ENCODE measurements at places on chromosomes 1 and 21.

DNA sequence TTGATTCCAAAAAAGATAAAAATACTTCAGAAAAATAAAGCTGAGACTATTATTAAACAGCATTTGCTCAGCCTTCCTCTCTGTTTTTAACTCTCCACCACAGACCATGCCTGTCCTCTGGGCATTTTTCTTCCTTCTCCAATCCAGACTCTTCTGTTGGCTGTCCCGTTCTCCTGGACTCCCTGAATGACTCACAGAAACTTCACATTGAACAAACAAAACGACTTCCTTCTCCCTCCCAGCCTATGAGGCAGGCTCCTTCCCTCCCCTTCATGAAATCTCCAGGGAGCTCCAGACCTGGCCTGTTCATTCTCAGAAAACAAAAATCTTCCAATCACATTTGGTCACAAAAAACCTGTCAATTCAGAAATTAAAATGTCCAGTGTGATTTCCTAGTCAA is 421.3 kb downstream of the NPHP4 start:
- DNase-seq = no peak

DNA sequence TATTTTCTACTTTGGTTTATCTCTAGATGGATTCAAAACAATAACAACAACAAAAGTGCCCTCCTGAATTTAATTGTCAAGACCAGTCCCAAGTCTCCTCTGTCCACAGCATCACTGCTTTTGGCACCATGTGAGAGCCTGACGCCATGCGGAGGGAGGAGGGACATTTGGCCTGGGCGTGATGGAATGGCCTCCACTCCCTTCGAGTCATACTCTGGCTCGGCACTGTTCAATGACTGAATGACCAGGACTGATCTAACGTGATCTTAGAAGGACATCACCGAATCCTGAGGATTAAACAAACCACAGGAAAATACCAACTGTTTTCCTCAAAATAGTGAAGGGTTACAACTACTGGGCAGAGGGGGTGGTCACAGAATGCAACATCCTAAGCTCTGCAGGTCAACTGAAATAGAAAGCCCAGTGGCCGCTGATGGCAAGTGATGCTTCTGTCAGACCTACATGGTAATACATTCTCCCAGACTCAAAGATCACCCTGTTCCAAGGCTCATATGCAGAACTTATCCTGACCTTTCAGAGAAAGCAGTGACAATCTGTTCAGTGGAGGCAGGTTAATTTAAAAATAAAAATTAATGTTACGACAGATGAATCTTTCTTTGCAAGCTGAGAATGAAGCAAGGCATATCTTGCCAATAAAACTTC is 19.1 kb downstream of the SRSF4 start:
- peak; percentile 23 for DNase-seq

GRCh38 chr1:232423591-232423990 is 206.3 kb downstream of the SIPA1L2 start:
- DNase-seq = no peak

GRCh38 chr1:98130408-98130807 is 209.6 kb upstream of the DPYD start:
- DNase-seq = peak; percentile 24

GRCh38 chr1:200907611-200908097 is 13.0 kb downstream of the INAVA start:
- no peak for DNase-seq

DNA sequence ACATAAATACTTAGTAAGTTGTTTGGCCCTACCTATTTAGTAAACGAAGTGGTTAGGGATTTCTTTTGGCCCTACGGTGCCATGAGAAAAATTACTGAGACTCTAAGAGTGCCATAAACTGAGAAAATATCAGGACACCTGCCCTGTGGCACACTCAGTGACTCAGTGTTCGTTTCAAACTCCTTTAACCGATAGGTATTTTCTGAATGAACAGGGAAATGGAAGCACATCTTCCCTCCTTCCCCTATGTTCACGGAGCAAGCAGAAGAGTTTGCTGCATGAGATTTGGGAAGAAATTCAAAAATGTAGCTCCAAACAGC is 134.2 kb downstream of the KAZN start:
- no peak for DNase-seq

DNA sequence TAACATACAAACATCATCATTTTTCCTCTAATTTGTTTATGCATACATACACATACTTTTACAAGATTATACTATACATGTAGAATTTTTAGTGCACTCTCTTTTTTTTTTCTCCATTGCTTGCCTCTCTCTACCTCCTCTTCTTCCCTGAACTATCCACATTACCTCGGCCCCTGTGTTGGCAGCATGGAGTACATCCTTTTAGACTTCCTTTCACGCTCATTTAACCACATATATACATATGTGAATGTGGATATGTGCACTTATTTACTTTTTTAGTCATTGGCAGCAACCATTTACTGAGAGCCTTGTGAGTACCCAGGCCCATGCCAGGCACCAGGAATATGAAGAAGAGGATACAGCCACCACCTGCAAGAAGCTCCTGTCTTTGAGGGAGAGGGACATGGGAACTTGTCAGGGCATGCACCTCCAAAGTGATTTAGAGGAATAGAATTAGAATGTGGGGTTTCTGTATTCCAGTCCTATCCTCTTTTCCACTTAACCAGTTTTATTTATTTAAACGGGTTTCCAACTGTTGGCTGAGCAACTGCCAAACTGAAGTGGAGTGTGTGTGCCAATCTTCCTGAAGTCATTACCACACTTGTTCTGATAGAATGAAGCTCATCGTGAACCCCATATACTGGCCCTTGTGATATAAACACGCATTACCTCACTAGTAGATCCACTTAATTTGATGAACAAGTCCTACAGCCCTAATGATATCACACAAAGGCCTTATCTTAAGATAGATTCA is 212.6 kb downstream of the TNR start:
- no peak for DNase-seq

GRCh38 chr1:104125266-104125665 is 375.6 kb downstream of the AMY1C start:
- no peak for DNase-seq

- DNase-seq = no peak
These were observed 105.7 kb downstream of the ZNF281 start for GRCh38 chr1:200304171-200304570.

DNA sequence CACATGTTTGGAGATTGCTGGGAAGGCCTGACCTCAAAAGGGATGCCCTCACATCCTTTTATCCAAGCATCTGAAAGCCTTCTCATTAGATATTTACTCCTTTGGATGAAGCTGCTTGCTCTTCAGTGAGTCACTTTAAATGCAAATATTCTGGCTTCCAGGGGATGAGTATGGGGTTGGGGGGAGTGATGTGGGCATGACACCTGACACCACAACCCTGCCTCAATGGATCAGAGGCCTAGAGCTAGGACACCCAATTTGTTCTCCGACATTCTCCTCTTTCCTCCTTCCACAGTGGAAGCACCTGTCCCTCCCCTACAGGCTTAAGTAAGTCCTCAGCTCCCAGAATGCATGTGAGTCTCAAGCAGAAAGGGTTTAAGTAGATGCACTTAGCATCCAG is 238.3 kb downstream of the OMA1 start:
- DNase-seq = no peak

DNA sequence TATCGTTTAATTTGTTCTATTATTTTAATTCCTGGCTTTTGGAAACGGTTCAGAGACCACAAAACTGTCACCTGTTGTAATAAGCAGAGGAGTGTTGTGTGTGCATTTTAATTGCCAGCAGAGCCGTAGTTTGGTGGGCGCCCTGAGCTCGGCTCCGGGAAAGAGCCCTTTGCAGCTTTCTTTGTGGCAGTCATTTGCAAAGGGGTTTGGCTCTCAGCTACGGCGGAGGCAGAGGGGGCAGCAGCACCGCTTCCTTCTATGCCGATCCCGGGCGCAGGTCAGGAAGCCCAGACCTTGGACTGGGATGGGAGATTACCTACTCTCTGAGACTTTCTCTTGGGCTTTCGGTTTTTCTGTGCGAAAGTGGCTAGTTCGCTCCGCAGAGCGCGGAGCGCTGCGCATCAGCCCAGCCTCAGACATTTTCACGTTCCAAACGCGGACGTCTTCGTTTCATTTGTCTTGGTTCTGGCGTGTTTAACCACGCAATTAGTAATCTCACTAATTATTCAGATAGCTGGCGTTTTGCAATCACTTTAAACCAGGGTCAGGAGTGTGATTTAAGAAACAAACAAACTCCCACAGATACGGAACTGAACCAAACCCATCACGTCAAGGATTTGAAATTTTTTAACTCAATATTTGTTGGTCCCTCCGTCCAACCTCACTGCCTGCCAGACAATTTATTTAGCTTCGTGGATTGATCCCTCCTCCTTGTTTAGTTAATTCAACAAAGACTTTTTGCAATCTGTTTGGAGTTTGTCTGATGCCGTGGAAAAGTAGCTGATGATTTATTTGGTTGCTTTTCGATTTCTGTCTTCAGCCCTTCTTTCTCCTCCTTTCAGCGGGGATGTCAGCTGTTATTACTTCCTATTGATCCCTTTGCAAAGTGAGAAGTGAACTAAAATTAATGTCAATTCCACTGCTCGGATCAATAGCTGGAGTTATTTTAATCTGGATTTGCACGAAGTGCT is 3.9 kb downstream of the RNF220 start:
- DNase-seq = no peak

- no peak for DNase-seq
These were observed 20.8 kb downstream of the TMCO1 start for GRCh38 chr1:165747632-165748447.

DNA sequence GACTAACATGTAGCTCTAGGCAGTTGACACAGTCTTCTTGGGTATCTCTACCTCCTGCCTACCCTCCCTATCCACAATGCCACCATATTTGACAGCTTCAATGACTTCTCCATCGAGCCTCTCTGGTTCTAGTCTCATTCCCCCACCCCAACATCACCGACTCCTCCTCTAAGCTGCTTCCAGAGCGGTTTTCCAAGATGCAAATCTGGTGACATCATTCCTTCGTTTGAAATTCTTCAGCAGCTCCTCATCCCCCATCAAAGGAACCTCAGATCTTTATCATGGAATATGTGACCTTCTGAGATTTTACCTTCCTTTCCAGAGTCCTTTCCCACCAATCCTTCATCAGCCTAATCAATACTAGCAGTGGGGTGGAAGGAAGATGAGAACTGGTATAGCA is 352.4 kb upstream of the RUNX1 start:
- peak; percentile 88 for DNase-seq

- no peak for DNase-seq
These were observed 98.6 kb upstream of the F3 start for GRCh38 chr1:94640125-94640524.

- no peak for DNase-seq
These were observed 92.9 kb downstream of the DPYD start for GRCh38 chr1:97827887-97828286.

GRCh38 chr1:234500269-234500668 is 21.3 kb upstream of the TARBP1 start:
- DNase-seq = peak; percentile 44

GRCh38 chr1:63980740-63981407 is 207.1 kb downstream of the ROR1 start:
- DNase-seq = no peak

DNA sequence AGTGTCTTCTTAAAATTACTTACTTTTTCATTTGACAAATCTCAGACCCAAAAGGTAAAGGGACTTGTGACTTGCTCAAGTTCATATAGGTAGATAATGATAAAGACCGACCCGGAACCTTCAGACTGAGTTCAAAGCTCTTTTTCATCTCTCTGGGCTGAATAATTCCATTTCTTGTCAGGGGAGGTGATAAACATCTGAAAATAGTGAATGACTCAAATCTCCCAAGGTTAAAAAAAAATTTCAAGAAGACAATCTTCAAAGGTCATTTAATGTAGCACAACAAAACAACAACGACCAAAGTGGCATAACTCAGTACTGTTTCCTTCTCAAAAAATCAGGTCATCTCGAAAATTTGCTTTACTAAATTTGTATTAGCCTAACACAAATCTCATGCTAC is 20.6 kb downstream of the LUZP1 start:
- DNase-seq = no peak

DNA sequence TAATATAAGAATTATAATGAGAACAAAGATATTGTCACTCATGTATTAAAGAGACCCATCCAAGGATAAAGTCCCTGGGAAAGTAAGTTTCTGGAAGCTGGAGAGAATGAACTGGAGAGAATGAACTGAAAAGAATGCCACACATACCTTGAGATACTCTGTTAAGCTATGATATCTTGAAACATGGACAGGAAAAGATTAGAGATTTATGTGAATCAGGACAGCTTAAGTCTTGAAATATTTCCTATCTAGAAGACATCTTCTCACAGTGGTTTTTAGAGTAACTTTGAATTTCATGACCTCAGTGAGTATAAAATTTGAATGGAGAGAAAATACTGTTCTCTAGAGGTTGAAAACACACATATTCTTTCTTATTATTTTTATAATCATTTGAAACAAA is 201.3 kb upstream of the HMCN1 start:
- no peak for DNase-seq

DNA sequence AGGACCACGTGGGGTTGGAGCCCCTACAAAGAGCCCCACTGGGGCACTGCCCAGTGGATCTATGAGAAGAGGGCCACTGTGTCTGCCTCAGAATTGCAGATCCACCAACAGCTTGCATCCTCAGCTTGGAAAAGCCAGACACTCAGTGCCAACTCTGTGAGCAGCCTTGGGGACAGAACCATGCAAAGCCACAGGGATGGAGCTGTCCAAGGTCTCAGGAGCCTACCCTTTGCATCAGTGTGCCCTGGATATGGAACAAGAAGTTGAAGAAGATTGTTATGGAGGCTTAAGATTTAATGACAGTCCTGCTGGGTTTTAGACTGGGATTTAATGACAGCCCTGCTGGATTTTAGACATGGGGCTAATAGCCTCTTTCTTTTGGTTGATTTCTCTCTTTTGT is 1670.9 kb downstream of the PLA2G4A start:
- DNase-seq = peak; percentile 7

GRCh38 chr21:31088474-31088751 is 50.1 kb upstream of the KRTAP19-8 start:
- DNase-seq = no peak

DNA sequence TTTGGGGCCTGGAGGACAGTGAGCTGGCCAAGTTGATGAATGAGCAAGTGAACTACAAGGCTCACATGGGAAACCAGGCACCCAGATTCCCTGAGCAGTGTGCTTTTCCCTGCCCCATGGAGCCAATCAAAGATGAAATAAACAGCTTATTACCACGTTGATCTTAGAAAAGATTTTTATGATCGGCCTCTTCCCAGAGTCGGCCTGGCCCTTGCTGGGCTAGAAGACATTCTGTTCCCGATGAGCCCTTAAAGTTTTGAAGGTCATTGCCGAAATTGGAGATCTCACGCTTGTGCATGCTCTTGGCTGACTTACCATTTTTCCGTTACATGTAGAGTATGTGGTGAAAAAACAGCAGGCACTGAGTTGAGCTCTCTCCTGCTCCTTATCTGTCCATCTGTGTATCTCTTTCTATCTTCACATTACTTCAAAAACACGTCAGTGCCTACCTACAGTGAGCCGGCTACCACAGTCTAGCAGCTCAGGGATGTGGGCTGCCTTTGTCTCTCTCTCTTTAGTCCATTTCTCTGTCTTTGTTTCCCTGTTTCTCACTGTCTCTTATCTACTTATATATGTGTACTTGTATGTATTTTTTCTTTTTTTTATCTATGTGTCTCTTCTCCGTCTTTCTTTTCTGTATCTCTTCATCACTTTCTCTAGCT is 248.8 kb upstream of the USP24 start:
- DNase-seq = no peak

GRCh38 chr1:88504601-88505000 is 179.5 kb upstream of the PKN2 start:
- no peak for DNase-seq

Data from ELR (cell line).